ENCODE measurements at places on chromosomes 3 and 15. TPM values are rescaled to one million over a fixed set of nuclear protein-coding genes. Genes with fewer than 3 reads are reported as not detected.

DNA sequence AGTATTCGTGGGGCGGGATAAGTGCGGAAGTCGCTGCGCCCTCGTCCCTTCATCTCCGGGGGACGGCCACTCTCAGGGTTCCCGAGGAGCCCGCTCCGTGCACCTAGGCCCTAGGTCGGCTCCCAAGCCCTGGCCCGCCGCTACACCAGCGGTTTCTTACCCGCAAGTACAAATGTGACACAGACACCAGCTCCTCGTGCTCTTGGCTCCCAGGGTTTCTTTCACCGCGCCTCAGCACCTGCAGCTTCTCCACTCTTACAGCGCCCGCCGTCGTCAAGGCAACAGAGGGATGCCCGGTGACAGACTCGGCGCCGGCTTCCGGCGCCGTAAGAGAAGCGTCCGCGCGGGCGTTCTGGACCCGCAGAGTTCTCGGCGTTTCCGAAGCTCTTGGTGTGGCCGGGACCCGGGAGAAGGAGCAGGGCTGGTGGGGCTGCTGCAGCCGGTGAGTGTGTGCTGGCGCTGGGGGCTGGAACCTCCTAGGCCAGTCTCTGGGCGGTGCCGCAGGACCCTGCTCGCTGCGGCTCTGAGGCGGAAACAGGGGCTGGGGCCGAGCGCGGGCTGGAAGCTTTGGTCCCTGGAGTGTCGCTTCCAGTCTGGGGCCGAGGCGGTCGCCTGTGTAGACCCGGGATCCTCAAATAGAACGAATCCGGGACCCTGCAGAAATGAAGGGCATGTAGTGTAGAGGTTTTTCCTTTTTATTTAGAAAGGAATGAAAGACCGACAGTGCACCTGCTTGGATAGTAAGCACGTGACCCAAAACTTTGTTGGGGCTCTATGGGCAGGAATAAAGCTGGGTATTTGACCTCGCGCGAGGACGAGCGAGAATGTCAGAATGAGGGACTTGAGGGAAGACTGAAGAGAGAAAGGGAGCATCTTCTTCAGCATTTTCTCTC lies 155.4 kb upstream of the GOLGA6L4 start:
- DNase-seq = no peak

GRCh38 chr15:82136120-82136519 lies 90.3 kb upstream of the MEX3B start:
- no peak for DNase-seq

GRCh38 chr3:172132159-172132586 lies 92.8 kb downstream of the FNDC3B start:
- no peak for DNase-seq

DNA sequence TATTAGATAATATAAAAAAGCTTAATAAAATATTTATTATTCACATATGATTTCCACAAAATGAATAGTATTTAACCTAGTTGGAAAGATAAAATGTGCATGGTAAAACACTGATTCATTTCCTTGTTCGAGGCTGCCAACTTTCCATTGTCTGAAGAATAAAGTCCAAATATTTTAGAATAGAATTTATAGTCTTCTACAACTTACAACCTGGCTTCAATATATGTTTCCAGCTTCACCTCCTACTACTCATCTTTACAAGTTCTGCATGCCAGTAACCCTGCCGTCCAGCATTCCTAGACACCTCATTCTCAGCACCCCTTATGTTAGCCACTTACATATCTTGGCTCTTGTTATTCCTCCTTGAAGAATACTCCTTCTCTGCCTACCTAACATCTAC lies 244.5 kb downstream of the FGF12 start:
- no peak for DNase-seq

- DNase-seq = no peak
Observed at GRCh38 chr3:124283652-124284023, 291.7 kb upstream of the ROPN1 start.

DNA sequence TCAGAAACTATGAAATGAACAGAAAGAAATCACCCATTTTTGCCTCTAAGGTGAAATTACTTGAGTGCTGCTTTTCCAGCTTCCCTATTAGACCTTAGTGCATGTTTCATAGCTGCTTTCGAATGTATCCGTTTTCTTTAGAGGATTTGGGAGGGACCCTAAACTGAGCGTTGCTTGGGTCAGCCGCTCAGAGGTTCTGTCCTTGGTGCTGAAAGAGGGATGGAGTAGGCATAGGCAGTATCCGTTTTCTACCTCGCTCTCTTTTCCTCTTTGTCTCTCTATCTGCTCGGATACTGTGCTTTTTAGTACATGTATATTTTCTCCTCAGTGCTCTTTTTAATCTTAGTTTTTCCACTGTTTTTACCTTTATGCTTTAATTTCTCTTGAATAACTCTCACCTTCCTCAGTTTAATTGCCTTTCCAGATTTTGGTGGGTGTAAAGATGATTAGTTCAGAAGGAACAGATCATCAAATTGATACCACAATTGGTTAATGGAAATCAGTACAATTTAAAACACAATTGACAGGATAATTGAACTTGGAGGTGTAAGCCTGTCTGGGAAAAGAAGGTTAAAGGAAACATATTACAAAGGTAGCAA lies at the start of gene DRD3:
TSS of gene DRD3 (minus strand) at position 283 of the 599 bp plus-strand sequence. CDS start 7,060 bp downstream, outside the sequence.
- DNase-seq = peak; percentile 77

- no peak for DNase-seq
Observed at GRCh38 chr15:70463453-70463834, 299.9 kb downstream of the UACA start.

DNA sequence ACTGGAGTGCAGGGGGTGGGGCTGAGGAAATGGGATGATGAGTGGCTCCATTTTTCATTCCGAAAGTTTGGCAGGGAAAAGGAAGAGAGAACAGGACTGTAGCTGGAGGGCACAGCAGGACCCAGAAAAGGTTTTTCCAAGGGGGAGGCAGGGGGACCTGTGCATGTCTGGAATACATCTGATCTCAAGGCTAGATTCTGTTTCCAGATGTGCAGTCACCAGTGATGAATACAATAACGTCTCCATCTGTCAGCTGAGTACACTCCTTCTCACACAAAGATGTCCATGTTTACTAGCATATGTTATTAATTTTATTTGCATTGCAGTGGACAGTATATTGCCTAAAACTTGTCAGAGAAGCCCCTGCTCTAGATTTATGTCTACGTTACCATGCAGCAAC lies 39.9 kb upstream of the PRTG start:
- DNase-seq = no peak

GRCh38 chr15:50176869-50177268 lies 5.1 kb upstream of the SLC27A2 start:
- DNase-seq = no peak

GRCh38 chr15:73368301-73369136 lies at the start of gene HCN4:
Gene HCN4, minus strand, starts transcription at chr15:73368958. Its CDS starts 688 bp downstream, at chr15:73368270.
- peak; percentile 35 for DNase-seq

DNA sequence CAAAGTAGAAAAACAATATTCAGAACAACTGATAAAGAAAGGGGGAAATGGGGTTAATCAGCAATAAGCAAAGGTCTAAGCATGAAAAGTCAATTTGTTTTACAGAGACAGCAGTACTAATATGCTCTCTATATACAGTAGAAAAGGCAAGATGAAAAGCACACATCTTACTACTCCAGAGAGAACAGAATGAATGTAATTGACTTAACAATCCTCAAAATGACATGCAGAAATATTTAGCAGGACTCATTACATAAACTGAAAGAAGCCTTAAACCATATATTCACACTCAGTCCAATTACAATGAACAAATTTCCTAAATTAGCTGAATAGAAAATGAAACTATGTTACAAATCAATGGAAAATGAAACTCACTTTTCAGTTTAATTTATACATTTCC lies 319.8 kb downstream of the SUCLG2 start:
- DNase-seq = no peak

- peak; percentile 43 for DNase-seq
Observed at GRCh38 chr15:45199136-45199810, 11.5 kb upstream of the SHF start.

- DNase-seq = no peak
Observed at GRCh38 chr15:50911621-50912020, 3.1 kb downstream of the AP4E1 start.

DNA sequence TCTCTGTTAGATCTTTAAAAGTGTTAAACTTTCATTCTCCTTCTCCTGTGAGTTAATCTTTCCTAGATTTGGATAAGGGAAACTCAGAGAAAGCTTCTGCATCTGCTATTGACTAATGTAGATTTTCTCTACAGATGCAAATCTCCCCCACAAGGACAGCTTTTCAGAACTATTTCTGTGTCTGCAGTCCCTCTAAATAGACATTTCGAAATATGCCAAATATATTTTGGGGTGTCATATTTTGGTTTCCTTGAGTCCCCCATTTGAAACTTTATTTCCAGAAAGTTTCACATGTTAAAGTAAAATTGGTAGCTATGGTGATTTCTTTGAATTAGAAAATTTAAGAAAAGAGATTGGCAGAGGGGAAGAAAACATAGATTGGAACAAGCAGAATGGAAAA lies 852.3 kb upstream of the ALCAM start:
- no peak for DNase-seq

- no peak for DNase-seq
Observed at GRCh38 chr3:188095431-188095830, 58.5 kb upstream of the LPP start.

The OR5K4 gene
- not detected for total RNA-seq

The FOXL2 gene
- not detected for total RNA-seq

The PLA2G4D gene
- not detected for total RNA-seq

The FETUB gene
- not detected for total RNA-seq

The FYCO1 gene
- total RNA-seq = 7.9 TPM

The CISH gene
- total RNA-seq = 0.86 TPM

The IQSEC1 gene
- total RNA-seq = 15.4 TPM

The C3orf70 gene
- total RNA-seq = 0.26 TPM

The TMEM40 gene
- not detected for total RNA-seq

The IGSF10 gene
- 13.6 TPM for total RNA-seq

The TP63 gene
- 4.9 TPM for total RNA-seq
